SW480 (cell line): ENCODE measurements at places on chromosomes 12 and 14.

DNA sequence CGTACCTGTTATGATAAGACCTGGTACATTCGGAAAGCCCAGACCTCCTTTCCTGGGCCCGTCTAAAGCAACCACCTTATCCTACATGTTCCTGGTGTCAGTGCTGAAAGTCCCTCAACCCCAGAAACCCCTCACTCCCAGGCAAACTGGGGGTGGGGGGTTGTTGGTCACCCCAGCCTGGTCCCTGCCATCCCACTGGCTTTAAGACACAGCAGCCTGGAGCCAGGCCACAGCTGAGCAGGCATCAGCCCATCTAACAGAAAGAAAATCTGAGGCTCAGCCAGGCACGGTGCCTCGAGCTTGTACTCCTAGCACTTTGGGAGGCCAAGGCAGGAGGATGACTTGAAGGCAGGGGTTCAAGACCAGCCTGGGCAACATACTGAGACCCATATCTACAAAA is 4.5 kb downstream of the SELPLG start:
- no peak for DNase-seq

- DNase-seq, result no peak
Observed at GRCh38 chr12:123382684-123383083, 1.2 kb upstream of the KMT5A start.

DNA sequence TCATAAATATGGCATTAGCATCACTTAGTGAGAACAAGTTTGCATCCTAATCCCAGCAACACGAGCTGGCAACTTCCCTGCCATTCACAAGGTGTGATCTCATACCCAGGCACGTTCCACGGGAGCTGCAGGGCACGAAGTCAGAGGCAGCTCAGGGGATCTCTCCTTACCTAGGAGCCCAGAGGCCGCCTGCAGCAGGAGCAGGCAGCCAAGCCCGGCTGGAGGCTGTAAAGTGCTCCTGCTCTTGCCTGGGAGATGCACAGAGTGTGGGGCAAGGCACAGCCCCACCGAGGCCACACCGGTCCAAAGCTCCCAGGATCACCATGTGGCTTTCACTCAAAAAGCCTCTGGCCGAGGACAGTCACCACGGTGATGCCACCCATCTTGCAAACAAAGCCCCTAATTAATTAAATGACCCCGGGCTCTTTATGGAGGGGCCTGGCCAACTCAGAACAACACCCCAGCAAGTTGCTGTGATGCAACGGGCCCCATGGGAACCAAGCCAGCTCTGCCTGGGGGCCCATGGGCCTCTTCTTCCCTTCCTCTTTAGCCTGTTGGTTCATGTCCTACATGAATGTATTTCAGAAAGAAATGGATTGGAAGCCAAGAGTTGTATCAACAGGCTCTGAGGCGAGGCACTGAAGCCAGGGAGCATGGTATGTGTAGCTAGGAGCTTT is 26.5 kb downstream of the NUAK1 start:
- no peak for DNase-seq

- peak; percentile 80 for DNase-seq
Observed at GRCh38 chr12:53098354-53098981, 1.0 kb downstream of the IGFBP6 start.

DNA sequence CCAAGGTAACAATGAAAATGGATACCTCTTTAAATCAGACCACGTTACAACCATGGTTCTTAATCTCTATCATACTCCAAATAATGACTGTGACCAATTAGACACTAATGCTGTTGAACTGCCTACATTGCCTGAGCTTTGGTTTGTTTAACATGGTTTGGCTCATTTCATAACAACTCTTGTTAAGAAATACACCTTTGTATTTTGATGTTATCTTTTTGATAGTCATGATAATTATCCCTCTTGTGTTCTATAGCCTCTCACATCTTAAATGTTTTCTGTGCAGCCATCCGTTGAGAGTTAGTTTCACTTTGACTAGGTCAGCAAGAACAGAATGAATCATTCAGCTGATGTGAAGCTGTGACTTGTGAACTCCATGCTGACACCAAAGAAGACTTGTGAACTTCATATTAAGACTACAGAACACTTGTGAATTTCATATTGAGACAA is 75.5 kb upstream of the RERGL start:
- DNase-seq, result no peak

DNA sequence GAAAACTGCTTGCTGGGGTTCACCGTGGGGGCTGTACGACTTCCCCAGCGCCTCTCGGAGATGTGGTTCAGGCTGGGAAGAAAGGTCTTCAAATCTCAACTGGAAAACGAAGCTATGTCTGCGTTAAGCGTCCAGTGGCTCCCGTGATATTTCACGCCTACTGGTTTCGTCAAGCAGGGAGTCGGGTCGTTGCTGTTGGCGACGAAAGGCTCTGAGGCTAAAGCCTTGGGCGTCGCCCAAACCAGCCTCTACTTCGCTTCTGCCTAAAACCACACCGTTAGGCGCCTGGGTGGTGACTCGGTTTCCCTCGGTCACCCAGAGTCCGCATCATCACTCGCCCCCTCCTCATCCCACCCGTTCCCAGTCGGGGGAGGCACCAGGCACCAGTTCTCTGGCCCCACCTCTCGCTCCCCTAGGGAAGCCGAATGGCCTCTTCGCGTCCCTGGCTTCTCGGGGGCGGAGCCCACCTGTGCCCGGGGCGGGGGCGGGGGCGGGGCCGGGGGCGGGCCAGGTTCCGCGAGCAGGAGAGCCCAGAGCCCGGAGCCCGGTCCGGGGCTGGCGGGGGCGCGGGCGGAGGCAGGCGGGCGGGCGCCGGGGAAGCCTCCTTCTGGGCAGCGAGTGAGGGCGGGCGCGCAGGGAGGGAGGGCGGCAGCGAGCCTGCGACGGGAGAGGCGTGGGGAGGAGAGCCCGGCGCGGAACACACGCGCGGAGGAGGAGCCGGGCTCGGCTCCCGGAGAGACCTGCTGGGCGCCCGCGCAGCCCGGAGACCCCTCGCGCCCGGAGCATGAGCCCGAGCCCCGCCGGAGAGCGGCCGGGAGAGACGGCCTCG is at the start of gene B4GALNT3:
Gene B4GALNT3, plus strand, starts transcription at position 510 of the 829 bp plus-strand sequence. CDS start 438 bp downstream, outside the sequence.
- peak; percentile 79 for DNase-seq

DNA sequence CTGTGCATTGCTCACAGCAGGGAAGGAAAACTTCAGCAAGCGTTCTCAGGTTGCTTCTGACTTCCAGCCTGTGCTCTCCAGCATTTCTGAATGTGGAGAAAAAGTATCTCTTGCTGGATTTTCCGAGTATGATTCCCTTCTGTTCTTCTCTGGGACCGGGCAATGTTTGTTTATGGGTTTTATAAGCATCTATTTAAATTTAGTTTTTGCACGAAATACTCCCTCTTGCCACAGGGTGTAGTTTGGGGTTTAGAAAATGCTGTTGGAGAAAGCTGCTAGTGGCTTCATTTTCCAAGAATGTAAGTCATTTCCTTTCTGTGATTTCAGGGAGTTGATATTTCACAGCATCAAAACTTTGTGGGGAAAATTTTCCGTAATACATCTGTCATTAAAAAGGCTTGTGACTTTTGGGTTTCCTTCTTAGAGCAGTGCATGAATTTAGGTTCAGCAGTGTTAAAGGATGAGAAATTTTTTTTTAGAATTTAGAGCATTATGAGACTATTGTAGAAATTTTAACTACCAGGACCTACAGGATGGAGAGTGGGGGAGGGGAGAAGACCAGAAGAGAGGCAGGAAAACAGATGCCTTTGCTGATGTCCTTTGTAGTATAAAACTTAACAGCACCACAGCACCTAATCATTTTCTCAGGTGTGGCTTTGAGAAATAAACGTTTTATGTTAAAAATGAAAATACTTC is 1.5 kb downstream of the FRMD6 start:
- DNase-seq, result peak; percentile 56

- DNase-seq, result no peak
Observed at GRCh38 chr14:90398841-90399540, 2.2 kb downstream of the CALM1 start.

DNA sequence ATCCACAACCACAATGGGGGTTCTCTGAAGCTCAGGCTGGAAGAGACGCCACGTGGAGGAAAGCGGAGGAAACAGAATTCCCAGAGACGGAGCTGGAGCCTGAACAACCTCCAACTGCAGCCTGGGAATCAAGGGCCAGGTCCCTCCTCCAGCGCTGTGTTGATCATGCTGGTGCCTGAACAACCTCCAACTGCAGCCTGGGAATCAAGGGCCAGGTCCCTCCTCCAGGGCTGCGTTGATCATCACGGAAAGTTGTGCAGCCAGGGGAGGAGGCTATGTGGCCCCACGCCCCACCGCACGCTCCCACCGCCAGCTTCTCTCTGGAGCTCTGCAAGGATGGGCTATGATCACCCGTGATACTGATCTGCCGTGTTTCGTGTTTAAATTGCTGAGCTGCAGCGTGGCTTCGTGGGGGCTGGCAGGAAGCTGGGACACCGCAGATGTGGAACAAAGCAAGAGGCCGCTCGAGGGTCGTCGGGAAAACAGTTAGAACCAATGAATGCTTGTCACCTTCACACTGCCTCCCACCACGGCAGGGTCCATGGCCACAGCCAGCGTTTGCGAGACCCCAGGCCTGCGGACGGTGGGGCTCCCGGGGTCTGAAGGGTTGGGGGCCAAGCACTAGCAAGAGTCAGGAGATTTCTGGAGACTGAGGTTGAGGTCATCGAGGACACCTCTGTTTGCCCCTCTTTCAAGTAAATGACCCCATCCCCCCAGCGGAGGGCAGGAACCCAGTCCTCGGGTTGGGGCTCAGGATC is 51.8 kb upstream of the FBRSL1 start:
- no peak for DNase-seq

- no peak for DNase-seq
Observed at GRCh38 chr12:121632069-121632970, 6.0 kb downstream of the ORAI1 start.

DNA sequence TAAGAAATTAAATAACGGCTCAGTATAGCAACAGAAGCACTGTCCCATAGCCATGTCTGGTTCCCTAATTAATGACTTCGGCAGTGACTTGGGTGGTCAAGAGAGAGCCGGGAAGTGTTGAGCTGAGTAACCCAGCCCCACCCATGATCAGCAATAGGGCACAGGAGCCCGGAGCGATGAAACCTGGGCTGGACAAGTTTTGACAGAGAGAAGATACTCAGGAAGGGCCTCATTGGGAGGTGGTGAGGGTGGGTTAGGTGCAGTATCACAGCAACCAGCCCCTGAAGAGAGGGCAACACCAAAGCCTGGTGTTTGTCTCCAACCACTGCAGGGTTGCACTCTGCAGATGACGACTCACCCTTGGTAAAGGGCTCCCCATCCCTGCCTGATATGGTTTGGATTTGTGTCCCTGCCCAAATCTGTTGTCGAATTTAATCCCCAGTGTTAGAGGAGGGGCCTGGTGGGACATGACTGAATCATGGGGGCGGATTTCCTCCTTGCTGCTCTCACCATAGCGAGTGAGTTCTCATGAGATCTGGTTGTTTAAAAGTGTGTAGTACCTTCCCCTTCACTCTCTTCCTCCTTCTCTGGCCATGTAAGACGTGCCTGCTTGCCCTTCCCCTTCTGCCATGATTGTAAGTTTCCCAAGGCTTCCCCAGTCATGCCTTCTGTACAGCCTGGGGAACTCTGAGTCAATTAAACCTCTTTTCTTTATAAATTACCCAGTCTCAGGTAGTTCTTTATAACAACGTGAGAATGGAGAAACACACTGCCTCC is 124.9 kb upstream of the MED13L start:
- no peak for DNase-seq

DNA sequence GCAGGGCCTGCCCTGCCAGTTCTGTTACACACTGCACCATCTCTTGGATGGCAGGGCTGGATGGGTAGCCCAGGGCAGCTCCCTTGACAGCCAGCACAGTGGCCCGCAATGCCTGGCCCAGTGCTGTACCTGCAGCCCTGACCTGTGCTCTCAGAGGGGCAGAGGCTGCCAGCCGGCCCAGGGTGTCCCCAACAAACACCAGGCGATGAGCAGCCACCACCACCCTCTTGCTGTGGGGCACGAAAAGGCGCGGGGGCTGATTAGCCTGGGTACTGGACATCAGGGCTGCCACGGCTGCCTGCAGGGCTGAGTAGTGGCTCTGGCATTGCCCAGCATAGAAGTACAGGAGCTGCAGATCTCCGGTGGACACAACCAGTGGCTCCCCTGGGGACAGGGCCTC is 4.6 kb upstream of the SLC22A17 start:
- DNase-seq, result no peak

DNA sequence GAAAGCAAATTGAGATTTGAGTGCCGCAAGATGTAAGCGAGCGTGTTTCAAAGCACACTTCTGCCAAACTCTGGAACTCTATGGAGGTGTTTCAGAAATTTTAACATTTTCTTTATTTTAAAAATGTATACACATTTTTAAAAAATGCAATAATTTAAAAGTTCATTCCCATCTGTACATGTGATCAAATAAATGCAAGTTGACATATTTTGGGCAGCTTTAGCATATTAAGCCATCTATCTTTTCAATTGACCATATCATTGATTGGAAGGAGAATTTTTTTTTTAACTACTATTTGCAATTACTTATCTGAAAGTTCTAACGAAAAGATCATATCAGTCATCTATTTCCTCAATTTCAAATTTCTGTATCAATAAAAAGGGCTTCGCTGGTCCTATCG is 101.3 kb downstream of the PPM1H start:
- no peak for DNase-seq

DNA sequence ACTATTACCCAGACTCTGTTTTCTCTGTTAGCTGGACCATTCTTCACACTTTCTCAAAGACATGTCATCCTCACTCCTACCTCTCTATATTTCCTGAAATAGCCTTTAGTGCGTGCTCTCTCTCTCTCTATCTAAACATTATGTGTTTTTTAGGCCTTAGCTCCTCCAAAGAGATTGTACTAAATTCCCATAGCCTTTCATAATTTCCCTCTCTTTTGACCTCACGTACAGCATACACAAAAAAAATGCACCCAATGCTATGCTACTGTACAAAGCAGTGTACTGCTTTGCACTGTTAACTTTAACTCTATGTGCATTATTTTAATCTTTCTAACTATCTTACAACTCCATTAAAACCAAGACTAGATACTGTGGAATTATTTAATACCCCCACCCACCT is 288.4 kb downstream of the DAD1 start:
- no peak for DNase-seq

DNA sequence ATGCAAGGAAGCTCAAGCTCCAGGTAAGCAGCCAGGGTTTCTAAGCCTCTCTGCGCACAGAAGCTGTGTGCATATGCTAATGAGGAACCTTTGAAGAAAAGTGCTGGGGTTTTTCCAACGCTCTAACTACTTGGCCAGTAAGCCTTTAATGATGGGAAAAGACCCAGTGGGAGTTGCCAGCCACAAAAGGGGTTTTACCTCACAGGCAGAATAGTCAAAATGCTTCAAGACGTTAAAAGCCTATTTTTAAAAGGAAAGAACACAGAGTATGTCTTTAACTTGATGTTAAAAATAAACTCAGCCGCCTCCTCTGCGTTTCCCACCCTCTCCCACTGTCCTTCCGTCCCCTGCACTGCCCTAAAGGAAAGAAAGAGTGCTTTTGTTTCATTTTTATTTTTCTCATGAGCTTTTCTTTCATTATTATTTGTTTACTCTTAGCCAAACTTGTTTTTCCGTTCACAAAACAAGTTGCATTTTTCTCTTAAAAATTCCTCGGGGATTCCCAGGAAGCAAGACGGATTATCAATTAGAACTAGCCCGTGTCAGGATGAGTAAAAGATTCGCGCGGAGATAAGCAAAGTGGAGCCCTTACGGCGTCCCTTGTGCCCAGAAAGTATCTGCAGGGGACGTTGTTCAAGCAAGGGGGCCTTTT is 209.8 kb upstream of the NUDT4 start:
- peak; percentile 43 for DNase-seq
